ENCODE measurements at places on chromosomes 6 and 20. TPM values are rescaled to one million over a fixed set of nuclear protein-coding genes. Genes with fewer than 3 reads are reported as not detected.

DNA sequence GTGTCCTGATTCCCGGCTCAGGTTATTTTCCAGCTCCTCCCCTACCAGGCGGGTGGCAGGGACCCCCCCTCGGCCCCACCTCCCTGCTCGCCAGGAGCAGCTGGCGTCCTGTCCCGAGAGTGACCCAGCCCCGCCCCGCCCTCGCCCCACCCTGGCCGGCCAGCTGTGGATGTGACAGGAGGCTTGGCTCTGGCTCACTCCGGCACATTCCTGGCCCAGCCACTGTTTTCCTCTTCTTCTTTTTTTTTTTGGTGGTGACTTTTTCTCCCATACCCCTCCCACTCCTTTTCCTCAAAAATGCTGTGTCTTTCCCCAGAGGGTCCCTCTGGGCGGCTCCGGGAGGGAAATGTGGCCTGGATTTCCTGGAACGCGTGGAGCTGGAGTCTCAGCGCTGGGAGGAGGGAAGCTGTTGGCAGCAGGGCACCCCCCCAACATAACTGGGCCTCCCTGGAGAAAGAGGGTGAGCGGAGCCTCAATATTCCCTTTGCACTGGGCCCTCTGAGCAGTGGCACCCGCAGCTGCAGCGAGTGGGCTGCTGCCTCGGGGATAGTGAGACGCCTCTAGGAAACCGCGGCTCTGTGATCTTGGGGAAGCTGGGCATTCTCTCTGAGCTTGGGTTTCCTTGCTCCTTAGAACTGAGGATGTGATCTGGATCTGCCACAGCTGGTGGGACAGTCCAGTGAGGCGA is 28.3 kb upstream of the CSNK2A1 start:
- no peak for DNase-seq

Gene SLA2
- total RNA-seq: 0.16 TPM

GRCh38 chr20:50982363-50982762 is 23.7 kb downstream of the MOCS3 start:
- no peak for DNase-seq

DNA sequence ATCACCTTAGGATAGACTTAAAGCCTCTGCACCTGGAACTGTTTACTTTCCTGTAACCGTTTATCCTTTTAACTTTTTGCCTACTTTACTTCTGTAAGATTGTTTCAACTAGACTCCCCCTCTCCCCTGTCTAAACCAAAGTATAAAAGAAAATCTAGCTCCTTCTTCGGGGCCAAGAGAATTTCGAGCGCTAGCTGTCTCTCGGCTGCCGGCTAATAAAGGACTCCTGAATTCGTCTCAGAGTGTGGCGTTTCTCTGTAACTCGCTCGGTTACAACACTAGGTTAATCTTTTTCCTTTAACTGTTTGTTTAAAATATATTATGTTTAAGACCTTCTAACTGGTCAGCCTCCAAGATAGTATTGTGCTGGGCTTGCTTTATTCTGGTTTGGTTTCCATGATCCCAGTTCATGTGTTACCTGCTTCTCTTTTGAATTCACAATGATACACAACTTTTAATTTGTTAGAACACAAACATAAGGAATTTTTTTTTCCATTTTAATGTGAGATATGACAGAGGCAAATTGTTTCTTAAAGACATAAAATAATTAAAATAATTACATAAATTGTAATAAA is 8.7 kb upstream of the NQO2 start:
- no peak for DNase-seq

DNA sequence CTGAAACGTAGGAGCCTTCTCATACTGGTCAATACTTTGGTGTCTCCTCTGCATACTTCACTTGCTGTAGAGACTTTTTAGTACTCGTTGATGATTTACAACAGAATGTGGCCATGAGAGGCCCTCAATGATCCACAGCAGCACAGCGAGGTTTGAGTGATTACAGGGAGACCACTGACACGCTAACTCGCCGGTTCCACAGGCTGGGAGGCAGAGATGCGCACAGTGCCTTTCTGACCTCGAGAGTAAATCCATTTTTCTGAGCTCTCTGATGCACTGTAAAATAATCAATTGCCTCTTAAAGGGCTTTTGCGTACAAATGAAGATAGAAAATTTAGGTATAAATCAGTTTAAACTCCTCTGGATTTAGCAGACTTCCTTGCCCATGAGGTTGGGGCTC is 56.2 kb upstream of the TBC1D7 start:
- DNase-seq: no peak

- no peak for DNase-seq
Observed at GRCh38 chr6:37238381-37238780, 19.2 kb upstream of the TBC1D22B start.

DNA sequence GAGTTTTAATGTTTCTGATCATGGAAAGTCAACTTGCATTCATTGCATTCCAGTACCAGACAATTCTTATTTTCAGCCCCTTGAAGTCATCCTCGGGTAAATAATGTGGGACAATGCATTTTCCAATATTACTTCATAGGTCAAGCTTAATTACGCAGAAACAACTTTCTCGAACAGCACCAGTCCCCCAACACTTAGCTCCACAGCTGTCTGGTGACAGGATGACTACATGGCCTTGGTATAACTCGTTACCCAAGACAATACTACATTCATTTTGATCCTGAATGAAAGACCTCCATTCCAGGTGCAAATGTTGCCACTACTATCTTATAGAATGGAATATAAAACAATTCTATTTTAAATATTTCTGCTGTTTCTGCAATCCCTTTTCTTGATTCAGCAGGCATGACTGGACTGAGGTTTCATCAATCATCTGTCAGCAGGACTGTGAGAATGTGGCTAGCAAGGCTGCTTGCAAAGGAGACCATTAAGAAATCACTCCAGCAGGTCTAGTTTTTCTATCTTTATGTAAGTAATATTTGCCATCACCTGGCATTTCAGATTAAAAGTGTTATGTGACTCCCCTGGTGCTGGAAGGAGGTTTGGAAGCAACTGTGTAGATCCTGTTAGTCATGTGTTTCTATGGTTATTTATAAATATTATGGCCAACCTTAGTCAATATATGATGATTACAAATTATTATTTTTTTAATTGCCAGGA is 147.9 kb downstream of the HAO1 start:
- no peak for DNase-seq

GRCh38 chr6:34393191-34393965 is 909 bp upstream of the NUDT3 start:
- no peak for DNase-seq

Gene RAET1G
- not detected for total RNA-seq

Gene ZNF165
- total RNA-seq: 0.91 TPM

Gene PARD6B
- total RNA-seq: 9.8 TPM

DNA sequence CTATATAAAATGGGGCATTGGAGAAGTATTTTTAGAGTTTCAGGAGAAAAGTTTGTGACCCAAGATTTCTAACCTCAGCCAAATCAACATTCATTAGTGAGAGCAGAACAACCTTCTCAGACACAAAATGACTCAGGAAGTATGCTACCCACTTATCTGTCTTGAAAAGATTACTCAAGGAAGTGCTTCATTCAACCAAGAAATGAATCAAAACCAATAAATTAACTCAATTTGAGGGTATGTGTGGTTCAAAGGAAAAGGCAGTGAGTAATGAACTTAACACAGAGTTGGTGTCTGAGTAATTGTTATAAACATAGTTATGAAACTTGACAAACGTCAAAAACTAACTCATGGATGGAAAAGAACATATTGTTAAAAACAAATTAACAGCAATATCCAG is 227.6 kb downstream of the HAO1 start:
- no peak for DNase-seq

- no peak for DNase-seq
Observed at GRCh38 chr20:35104685-35105295, 12.2 kb upstream of the TRPC4AP start.

Gene VSX1
- 4.2 TPM for total RNA-seq

Gene DEFB126
- not detected for total RNA-seq

DNA sequence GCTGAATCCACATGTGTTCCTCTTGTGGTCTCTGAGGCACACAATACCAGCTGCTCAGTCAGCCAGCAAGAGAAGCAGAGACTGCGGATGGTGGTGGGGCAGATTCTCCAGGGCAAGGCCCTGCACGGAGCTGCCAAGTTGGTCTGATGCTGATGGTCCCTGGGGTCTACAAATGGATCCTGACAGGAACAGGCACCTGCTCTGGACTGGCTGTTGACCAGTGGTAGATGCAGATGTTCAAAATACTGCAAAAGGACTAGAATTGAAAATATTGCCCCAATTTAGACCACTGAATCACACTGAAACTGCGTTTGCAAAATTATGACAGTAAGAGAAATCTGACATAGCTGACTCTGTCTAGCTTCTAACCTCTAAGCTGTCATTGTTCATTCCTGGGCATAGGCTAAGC is 29.6 kb upstream of the TUBB2A start:
- DNase-seq: no peak

DNA sequence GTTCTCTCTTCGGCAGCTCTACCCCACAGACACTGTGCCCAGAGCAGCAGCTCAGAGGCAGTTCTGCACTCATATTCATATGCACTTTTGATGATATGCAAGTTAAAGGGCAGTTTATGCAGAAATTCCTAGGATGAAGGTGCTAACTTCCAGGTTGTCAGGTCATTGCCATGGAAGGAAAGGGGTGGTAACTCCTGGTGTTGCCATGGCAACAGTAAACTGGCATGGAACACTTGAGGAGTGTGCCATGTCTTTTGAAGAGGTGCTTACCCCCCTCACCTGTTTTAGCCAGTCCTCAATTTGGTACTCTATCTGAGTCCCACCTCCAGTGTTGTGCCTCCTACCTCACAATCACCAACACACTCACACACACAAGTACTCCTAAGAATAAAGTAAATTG is 539.4 kb upstream of the BTBD3 start:
- no peak for DNase-seq

Gene ZBTB46
- 23.7 TPM for total RNA-seq

- DNase-seq: no peak
Observed at GRCh38 chr6:9204171-9204570, 768.8 kb upstream of the SLC35B3 start.

Gene OR12D2
- total RNA-seq: not detected

- DNase-seq: no peak
Observed at GRCh38 chr20:62537649-62538292, 62.0 kb upstream of the GATA5 start.

GRCh38 chr6:11189865-11190624 is 42.4 kb downstream of the NEDD9 start:
- DNase-seq: no peak

DNA sequence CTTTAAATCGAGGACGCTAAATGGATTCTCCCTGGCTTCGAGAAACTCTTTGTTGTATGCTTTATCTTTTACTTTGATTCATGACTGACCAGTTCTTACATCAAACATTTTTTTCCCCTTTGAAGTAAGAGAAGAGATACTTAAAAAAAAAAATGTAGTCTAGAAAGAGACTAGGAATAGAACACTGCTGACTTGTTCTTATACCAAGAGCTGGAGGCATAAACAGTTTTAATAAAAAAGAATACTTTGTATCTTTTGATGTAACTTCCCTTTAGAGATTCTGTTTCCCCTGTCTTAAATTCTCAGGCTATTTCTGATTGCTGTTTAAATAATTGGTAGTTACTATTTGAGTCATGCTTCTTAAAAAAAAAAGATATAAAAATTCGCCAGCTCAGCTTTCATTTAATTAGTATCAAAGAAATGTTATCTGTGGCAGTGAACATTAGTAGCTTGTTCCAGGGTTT is 4.8 kb downstream of the ASXL1 start:
- no peak for DNase-seq

DNA sequence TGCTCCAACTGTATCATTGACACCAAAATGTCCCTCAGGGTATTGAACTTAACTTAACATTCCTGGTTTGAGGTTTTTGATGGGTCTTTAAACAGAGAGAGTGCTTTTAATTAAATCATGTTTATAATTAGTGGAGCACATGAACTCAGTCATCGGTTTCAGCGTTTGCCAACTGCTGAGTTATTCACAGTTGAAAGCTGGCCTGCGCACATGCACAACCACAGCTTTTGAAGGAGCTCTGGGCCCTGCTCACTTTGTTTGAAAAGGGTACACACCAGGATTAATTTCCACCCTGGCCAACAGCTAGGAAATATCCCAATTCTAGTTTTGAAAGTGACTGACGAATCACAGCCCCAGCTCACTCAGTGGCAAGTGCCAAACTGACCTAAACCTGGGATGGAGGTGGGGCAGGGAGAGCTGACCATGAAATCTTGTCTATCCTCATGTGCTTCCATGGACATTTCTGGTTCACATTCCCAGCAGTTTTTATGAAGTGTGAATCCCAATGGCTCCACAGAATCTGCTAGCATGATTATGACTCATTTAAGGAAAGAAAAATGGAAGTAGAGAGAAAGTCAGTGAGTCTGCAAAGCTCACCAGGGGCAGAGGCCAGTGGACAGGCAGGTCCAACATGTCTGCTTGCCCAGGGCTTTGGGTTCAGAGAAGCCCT is 247.8 kb downstream of the FNDC1 start:
- DNase-seq: no peak

GRCh38 chr6:32977953-32978324 is 9.5 kb downstream of the BRD2 start:
- no peak for DNase-seq

DNA sequence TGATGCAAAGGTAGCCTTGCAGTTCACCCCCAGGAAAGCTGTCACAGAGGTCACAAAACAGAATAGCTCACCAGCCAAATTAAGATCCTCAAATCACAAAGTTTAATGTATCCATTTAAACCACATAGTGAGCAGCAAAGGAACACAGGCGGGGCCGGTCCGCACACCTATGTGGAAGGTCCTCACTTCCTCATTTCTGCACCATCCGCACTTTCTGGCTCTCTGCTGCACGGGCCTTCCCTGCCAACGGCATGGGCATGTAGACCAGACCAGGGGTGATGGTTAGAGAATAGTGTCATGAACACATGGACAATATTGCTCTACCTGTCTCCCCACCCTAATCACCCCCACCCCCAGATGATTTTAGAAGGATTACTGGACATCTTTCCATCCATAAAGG is 12.1 kb upstream of the TBXT start:
- no peak for DNase-seq

Data from neural crest cell (in vitro differentiated cells).